IPS-NIHi11 (cell line): ENCODE measurements at places on chromosomes 12 and 14.

DNA sequence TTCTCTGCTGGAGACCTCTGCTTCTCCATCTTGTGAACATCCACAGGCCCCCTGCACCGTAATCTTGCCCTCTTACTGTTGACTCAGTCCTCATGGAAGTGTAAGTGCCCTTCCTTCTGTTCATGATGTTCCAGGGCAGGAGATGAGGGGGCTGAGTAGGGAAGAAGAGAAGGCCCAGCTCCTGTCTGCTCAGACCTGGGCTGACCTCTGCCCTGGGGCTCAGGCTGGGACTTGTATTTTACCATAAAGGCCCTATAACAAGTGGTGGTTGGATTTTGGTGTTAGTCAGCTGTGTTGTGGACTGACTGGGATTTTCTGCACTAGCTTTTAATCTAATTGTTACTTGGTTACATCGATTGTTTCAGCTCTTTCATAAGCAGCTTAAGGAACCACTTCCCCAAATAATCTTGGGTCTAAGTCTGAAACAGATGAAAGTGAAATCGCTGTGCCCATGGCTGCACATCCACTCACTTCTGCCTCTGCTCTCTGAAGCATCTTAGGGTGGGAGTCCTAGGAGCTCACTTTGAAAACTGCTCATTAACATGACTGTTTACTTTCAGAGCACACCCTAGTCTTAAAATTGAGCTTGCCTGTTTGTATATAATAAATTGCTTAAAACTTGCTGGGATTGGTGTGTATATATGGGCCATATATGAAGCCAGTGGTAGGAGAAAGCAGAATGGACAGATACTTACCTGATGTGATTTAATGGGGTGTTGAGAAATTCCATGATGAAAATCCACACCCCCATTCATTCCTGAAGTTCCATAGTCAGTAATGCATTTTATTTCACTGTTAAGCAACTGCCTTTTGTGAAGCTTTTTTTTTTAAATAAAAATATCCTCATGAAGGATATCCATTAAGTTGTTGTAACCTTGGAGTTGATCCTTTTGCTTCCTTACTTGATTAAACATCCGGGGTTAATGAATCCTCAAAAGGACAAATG, 17.7 kb downstream of the C12orf71 start:
- no peak for DNase-seq

DNA sequence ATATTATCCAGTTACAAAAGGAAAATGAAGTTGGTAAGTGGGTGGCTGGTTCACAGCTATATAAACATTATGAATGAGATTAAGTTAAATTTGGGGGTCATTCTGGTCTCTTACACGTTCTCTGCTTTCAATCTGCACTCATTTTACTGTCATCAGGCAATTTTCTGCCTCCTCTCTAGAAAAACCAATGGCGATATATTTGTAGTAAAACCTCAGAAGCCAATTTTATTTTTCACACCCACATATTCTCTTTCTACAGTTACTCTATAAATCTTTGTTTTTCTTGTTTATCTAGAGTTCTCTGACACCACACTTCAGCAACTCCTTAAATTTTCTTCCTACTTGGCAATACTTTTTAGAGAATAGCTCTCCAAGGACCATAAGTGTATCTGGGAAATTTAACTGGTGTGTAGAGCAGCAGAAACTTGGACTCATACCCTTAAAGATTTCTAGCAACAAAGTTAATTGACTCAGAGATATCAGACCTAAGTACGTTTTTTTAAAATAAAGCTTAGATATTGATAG, 926.9 kb downstream of the TMTC2 start:
- no peak for DNase-seq

DNA sequence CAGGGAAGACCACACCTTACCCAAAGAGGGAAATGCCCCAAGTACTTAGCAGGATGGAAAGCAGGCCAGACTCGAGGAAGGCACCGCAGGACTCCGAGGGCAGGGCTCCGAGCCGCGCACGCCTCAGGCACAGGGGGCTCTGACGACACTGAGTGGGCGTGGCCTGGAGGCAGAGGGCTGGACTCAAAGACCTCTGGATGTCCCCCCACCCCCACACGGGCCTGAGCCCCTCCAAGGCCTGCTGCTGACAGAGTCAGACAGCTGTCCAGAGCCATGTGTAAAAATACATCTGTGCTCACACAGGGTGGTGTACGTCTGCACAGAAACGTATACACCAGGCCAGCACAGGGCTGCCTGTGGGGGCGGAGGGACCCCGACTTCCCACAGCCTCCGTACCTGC, 1.4 kb downstream of the AKT1 start:
- DNase-seq = peak; percentile 94

DNA sequence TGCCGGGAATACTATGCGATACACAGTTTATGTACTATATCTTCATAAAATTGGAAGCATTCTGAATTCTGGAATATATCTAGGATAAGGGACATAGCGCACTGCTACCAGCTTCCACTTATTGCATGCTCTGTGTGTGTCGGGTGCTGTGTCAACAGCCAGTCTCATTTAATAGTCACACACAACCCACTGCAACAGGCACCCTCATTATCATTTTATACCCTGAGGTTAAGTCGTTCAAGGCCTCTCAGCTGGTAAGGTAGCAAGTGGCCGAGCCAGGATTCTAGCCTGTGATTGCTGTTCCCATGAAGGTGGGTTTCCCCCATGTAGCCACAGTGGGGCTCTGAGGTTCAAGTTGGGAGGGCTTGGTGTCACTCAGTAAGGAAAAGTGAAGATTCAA, 7.0 kb downstream of the PPP1R1A start:
- no peak for DNase-seq

DNA sequence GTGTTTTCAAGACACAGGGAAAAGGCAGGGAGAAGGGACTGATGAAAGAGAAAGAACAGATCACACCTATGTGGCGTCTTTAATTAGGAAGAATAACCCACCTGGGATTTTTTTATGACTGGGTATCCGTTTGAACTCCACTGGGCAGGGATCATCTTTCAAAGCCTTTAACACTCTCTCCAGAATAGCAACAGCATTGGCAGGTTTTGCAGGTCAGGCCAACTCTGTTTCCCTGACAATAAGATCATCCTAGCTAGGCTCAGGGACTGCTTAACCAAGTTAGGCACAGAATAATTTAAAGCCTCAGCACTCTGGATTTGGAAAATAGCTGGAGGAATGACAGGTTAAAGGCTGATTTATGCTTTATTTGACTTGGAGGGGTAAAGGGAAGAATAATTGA, 117.6 kb downstream of the SUDS3 start:
- DNase-seq = no peak

DNA sequence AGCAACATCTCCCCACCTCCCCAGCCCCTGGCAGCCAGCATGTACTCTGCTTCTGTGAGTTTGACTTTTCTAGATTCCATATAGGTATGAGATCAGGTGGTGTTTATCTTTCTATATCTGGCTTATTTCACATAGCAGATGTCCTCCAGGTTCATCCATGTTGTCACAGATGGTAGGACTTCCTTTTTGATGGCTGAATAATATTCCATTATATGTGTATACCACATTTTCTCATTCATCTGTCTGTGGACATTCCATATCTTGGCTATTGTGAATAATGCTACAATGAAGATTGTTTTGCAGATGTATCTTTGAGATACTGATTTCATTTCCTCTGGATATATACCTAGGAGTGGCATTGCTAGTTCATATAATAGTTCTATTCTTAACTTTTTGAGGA, 18.4 kb downstream of the ALKBH2 start:
- no peak for DNase-seq

GRCh38 chr12:68953536-68953935, 20.6 kb upstream of the CPM start:
- no peak for DNase-seq

DNA sequence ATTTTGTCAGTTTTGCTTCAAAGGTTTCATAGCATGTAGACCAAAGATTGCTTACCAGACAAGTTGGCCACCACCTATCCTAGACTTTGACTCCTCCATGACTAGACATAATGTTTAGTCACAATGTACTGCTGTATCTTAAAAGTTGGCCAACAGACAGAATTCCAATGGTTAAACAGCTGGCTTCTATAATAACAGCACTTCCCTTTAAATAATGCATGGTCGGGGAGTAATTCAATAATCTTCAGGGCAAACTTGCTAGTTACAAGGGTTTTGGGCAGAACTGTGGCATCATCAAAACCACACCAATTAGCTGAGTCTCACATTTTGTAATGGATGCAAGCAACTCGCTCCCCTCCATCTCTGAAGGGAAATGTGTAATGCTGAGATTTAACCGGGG, 56.9 kb downstream of the IGF1 start:
- DNase-seq = no peak
